ENCODE measurements at places on chromosomes 16 and 17. TPM values are rescaled to one million over a fixed set of nuclear protein-coding genes. Genes with fewer than 3 reads are reported as not detected.

PDPR gene
- total RNA-seq: 19.2 TPM

RNU2-1 gene
- total RNA-seq: not detected

KIF2B gene
- total RNA-seq: not detected

HSD3B7 gene
- total RNA-seq: 13.3 TPM

XPO6 gene
- 64.9 TPM for total RNA-seq

PIK3R6 gene
- not detected for total RNA-seq

AATK gene
- total RNA-seq: 0.69 TPM

KRTAP9-2 gene
- not detected for total RNA-seq

ACSM2A gene
- not detected for total RNA-seq

SLC35B1 gene
- total RNA-seq: 87.9 TPM

MFSD6L gene
- not detected for total RNA-seq

KRT33B gene
- total RNA-seq: not detected

KCNH4 gene
- total RNA-seq: 0.29 TPM

FLYWCH1 gene
- total RNA-seq: 24.6 TPM

ZFP90 gene
- total RNA-seq: 6.9 TPM

SULT1A2 gene
- not detected for total RNA-seq

ITPRIPL2 gene
- 19.1 TPM for total RNA-seq

SLC22A31 gene
- total RNA-seq: 1.3 TPM

CAVIN1 gene
- total RNA-seq: 352 TPM

KCTD13 gene
- 12.8 TPM for total RNA-seq

SLC13A2 gene
- 0.12 TPM for total RNA-seq

SUMO2 gene
- total RNA-seq: 425 TPM

GCGR gene
- 0.08 TPM for total RNA-seq

ETV4 gene
- 67.7 TPM for total RNA-seq

RPRML gene
- 0.46 TPM for total RNA-seq

TP53I13 gene
- total RNA-seq: 84.9 TPM

CCDC40 gene
- 7.0 TPM for total RNA-seq

SARM1 gene
- total RNA-seq: 5.4 TPM

ACSF2 gene
- total RNA-seq: 13.6 TPM

CMTM2 gene
- total RNA-seq: not detected

PRR15L gene
- 3.0 TPM for total RNA-seq

ARHGDIG gene
- total RNA-seq: 2.6 TPM

IGFALS gene
- not detected for total RNA-seq

CDRT15L2 gene
- not detected for total RNA-seq

HAP1 gene
- 1.2 TPM for total RNA-seq

OTOA gene
- 0.09 TPM for total RNA-seq

CCL3 gene
- not detected for total RNA-seq

ZMYND15 gene
- total RNA-seq: 0.35 TPM

PRSS27 gene
- total RNA-seq: 1.8 TPM

LITAF gene
- 202 TPM for total RNA-seq

KRT28 gene
- total RNA-seq: not detected

CHST4 gene
- not detected for total RNA-seq

TBC1D3H gene
- total RNA-seq: not detected

GRB7 gene
- 3.8 TPM for total RNA-seq

ANKRD11 gene
- 130 TPM for total RNA-seq

GABARAPL2 gene
- 79.2 TPM for total RNA-seq

CACNG3 gene
- total RNA-seq: not detected

GAS2L2 gene
- total RNA-seq: 0.13 TPM

SMIM5 gene
- 0.77 TPM for total RNA-seq

SLFN5 gene
- total RNA-seq: 3.0 TPM

UNKL gene
- total RNA-seq: 26.5 TPM

KRT20 gene
- 0.18 TPM for total RNA-seq

PIK3R5 gene
- total RNA-seq: 0.13 TPM

KRT9 gene
- not detected for total RNA-seq

CTRB1 gene
- not detected for total RNA-seq

VAT1L gene
- total RNA-seq: 0.02 TPM

SCGB1C2 gene
- total RNA-seq: not detected

DRC3 gene
- 2.3 TPM for total RNA-seq

All from A549 treated with dexamethasone at 1 μM for 4 hours (cell line).